ENCODE measurements at places on chromosomes 6 and 20. TPM values are rescaled to one million over a fixed set of nuclear protein-coding genes. Genes with fewer than 3 reads are reported as not detected.
A peak's percentile ranks its signal among the peaks of the same experiment; 100 is the strongest.

- peak overlapping the region; percentile 28 for H3K4me3 ChIP-seq
- H3K27ac ChIP-seq: peak overlapping the region; percentile 57
- no peaks in the 10 kb centered on the region for H3K27me3 ChIP-seq
Observed at GRCh38 chr6:90080876-90081481, 186.7 kb downstream of the GJA10 start.

DNA sequence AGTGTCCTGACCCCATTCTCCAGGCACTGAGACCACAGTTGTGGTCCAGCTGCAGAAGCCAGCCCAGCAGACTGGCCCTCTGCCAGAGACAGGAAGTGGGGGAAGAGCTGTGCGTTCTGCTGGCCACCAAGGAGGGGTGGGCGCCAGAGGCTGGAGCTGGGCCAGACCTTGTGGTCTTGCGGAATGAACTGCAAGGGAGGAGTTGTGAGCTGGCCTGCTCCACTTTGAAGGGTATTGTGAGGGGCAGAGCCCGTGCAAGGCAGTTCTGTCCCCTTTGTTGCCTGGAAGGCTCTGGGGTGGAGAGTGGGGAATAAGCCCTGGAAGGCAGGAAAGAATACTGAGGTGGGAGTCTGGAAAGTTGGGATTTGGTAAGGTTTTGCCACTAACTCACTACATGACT lies 3.6 kb upstream of the MDFI start:
- peaks cover 15% of the 10 kb centered on the region for H3K4me1 ChIP-seq
- H3K27me3 ChIP-seq: peaks cover 69% of the 10 kb centered on the region
- no peaks in the 10 kb centered on the region for H3K36me3 ChIP-seq
- DNase-seq: no peak

- peaks cover 3% of the 10 kb centered on the region for H3K27me3 ChIP-seq
Observed at GRCh38 chr6:41523915-41524633, 22.1 kb upstream of the FOXP4 start.

DNA sequence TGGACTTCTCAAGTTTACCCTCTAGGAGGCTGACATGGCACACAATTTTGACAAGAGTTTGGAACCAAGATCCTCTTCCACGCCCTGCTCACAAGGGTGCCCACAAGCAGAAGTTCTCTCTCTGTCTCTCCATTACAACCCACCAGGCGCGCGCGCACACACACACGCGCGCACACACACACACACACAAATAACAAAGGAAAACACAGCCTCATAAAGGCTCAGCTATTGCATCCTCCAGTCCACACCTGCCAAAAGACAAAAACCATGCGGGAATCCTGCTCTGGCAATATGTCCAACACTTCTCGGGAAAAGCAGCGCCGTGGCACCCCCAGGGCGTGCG lies 870 bp downstream of the PAK5 start:
- H3K4me1 ChIP-seq: no peaks in the 10 kb centered on the region
- H3K27ac ChIP-seq: no peak overlapping the region
- H3K36me3 ChIP-seq: no peaks in the 10 kb centered on the region
- no peak overlapping the region for H3K4me3 ChIP-seq
- H3K27me3 ChIP-seq: peaks cover 12% of the 10 kb centered on the region

GRCh38 chr6:42224222-42225028 lies 6.8 kb upstream of the MRPS10 start:
- H3K4me1 ChIP-seq: no peaks in the 10 kb centered on the region
- no peaks in the 10 kb centered on the region for H3K27me3 ChIP-seq
- peaks cover 16% of the 10 kb centered on the region for H3K36me3 ChIP-seq
- H3K27ac ChIP-seq: no peak overlapping the region

GRCh38 chr6:13163161-13163944 lies 165.0 kb downstream of the TBC1D7 start:
- DNase-seq: peak; percentile 21
- H3K36me3 ChIP-seq: no peaks in the 10 kb centered on the region
- no peak overlapping the region for H3K4me3 ChIP-seq

DNA sequence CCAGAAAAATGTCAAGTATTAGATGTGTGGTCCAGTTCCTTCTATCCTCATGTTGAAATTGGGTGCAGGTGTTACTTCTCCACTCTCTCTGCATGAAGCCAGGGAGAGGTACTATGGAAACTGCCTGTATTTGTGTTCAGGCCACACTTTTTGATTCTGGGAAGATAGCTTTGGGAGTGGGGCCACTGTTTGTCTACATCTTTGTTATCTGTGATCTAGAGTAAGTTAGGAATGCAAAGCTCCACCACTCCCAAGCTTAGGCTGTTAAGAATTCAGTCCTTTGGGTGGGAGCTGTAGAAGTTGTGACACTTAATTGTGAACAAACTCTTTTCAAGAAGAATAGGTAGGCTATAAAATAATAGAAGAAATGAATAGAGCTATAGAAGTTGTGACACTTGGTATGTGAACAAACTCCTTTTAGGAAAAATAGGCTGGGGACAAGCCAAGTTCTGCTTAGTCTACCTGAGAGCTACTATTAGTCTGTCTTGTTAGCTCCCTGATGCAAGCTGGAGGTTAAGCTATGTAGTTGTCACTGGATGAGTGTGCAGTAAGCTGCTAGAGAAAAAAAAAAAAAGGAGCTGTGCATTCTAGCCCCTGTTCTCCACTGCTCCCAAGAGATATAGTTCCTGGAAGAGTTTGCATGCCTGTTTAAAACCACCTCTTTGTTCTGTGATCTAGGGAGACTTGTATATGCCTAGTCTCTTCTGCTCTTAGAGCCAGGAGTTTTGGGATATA lies 7.1 kb upstream of the GFRAL start:
- DNase-seq: no peak
- H3K27me3 ChIP-seq: no peaks in the 10 kb centered on the region
- no peaks in the 10 kb centered on the region for H3K36me3 ChIP-seq
- no peak overlapping the region for H3K4me3 ChIP-seq
- H3K27ac ChIP-seq: no peak overlapping the region

GRCh38 chr6:135062735-135063134 lies 8.1 kb upstream of the HBS1L start:
- no peaks in the 10 kb centered on the region for H3K36me3 ChIP-seq
- H3K27ac ChIP-seq: no peak overlapping the region
- no peaks in the 10 kb centered on the region for H3K4me1 ChIP-seq
- H3K27me3 ChIP-seq: no peaks in the 10 kb centered on the region
- no peak overlapping the region for H3K4me3 ChIP-seq
- no peak for DNase-seq

SAPCD1 gene
- 1.2 TPM for total RNA-seq

HNF4A gene
- total RNA-seq: 0.05 TPM

VTA1 gene
- total RNA-seq: 57.1 TPM

SLC2A10 gene
- 2.0 TPM for total RNA-seq
